Endodermal cell (in vitro differentiated cells): ENCODE measurements at places on chromosomes 2 and 18. TPM values are rescaled to one million over a fixed set of nuclear protein-coding genes. Genes with fewer than 3 reads are reported as not detected.

DNA sequence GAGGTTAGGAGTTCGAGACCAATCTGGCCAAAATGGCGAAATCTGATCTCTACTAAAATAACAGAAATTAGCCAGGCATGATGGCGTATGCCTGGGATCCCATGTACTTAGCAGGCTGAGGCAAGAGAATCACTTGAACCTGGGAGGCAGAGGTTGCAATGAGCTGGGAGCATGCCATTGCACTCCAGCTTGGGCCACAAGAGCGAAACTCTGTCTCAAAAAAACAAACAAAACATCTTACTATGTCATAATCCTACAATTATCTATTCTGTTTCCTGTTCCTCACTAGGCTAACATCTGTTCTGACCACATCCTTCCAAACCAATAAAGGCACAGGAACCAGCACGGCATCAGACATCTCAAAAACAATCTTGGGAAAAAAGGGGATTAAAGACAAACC, 361.8 kb upstream of the UBE2E3 start:
- no peak overlapping the region for H3K27ac ChIP-seq
- H3K36me3 ChIP-seq, result no peaks in the 10 kb centered on the region
- H3K27me3 ChIP-seq, result no peaks in the 10 kb centered on the region
- no peaks in the 10 kb centered on the region for H3K4me1 ChIP-seq

GRCh38 chr2:237980751-237981150, 13.9 kb downstream of the UBE2F start:
- peaks cover 12% of the 10 kb centered on the region for H3K36me3 ChIP-seq
- no peak overlapping the region for H3K27ac ChIP-seq
- H3K27me3 ChIP-seq, result no peaks in the 10 kb centered on the region
- no peak for DNase-seq

GRCh38 chr2:72108121-72108520, 39.5 kb downstream of the CYP26B1 start:
- no peaks in the 10 kb centered on the region for H3K27me3 ChIP-seq
- DNase-seq, result no peak
- no peaks in the 10 kb centered on the region for H3K4me1 ChIP-seq
- H3K27ac ChIP-seq, result no peak overlapping the region

GRCh38 chr2:215531284-215531683, 95.4 kb upstream of the FN1 start:
- no peaks in the 10 kb centered on the region for H3K36me3 ChIP-seq
- H3K4me3 ChIP-seq, result no peak overlapping the region
- H3K4me1 ChIP-seq, result no peaks in the 10 kb centered on the region

Gene SRD5A2
- 0.05 TPM in 1 of 2 replicates, not detected in the other for total RNA-seq
